ENCODE measurements at places on chromosomes 3 and 15.

DNA sequence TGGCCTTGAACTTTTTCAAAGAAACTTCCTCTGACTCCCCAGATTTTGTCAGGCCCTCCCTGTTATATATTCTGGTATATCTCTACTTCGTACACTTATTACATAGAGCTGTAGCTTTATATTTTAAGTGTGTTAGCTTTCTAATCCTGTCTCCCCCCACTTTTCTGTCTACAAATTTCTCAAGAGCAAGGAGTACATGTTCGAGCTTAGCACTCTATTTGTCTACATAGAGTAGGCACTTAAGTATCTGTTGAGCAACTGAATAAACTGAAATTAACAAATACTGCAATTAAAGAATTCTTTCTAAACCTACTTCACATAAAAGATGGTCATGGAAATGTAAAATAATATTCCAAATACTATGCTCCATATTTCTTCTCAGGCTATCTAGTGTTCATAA is 39.4 kb downstream of the UACA start:
- no peak for DNase-seq

DNA sequence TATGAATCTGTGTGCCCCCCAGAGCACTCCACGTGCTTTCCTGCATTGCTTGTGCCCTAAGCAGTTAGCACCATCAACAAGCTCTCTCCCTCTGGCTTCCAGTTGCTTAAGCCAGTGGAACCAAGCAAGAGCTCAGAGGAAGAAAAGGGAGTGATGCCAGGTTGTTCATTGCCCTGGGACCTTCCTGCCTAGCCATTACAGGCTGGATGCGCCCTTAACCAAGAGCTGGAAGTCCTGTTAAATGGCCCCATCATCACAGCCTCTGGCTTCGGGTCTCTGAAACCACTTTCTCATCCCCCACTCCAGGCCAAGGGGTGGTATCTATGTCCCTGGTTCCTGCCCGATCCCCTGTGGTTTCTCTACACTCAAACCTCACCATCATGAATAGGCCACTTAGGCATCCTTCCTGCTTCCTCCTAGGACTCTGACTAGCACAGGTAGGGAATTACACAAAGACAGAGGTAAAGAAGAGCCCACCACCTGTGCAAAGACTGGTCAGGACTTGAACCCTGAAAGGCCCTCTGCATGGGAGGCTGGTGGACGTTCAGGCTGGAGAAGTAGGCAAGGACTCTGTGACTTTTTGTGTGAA is 309.5 kb upstream of the TRIM42 start:
- no peak for DNase-seq

- DNase-seq: no peak
These were observed 43.6 kb upstream of the TNIK start for GRCh38 chr3:171503817-171504216.

GRCh38 chr3:161264852-161265251 is 43.7 kb downstream of the NMD3 start:
- no peak for DNase-seq

GRCh38 chr3:101020351-101021015 is 27.3 kb upstream of the ABI3BP start:
- DNase-seq: peak; percentile 23

DNA sequence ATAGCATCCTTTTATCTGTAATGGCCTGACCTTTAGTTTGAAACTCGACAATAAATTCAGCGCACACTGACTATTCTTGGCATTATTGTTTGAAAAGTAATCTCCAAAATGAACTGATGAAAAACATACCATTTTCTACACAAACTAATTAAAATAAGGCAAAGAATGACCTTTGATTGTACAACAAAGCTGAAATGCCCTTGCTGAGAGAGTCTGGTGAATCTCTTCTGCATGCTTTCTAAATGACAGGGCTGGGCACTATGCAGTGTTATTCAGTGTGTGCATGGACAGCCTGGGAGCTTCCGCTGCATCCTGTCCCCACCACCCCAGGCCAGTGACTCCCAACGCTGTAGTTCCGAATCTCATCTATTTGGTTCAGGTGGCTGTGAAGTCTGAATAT is 530.8 kb downstream of the FOXP1 start:
- DNase-seq: no peak

GRCh38 chr15:96559631-96560030 is 229.1 kb downstream of the NR2F2 start:
- DNase-seq: no peak

DNA sequence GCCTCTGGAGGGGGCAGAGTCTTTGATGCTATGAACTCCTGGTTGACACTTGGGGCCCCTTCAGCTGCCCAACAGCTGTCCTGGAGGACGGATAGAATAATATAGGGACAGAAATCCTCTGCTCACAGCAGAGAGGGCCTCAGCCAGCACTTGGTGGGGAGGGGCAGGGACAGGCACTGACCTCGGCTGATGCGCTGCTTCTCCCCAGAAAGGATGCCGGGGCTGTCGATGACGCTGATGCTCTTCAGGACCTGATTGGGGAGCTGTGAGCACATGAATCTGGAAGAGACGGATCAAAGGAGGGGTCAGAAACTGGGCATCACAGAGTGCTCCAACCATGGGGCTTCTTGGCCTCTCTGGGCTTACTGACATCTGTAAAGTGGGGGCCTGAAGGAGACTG is 29.5 kb downstream of the EHD4 start:
- DNase-seq: no peak

DNA sequence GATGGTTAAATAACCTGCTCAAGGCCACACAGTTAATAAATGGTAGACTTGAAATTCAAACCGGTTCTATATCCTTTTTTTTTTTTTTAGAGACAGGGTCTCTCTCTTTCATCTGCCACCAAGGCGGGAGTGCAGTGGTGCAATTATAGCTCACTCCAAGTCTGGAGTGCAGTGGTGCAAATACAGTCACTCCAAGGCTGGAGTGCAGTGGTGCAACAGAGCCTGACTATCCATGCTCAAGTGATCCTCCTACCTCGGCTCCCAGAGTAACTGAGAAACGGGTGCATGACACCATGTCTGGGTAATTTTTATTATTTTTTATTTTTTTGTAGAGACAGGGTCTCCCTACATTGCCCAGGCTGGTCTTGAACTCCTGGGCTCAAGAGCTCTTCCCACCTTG is 23.4 kb downstream of the DPP8 start:
- no peak for DNase-seq

DNA sequence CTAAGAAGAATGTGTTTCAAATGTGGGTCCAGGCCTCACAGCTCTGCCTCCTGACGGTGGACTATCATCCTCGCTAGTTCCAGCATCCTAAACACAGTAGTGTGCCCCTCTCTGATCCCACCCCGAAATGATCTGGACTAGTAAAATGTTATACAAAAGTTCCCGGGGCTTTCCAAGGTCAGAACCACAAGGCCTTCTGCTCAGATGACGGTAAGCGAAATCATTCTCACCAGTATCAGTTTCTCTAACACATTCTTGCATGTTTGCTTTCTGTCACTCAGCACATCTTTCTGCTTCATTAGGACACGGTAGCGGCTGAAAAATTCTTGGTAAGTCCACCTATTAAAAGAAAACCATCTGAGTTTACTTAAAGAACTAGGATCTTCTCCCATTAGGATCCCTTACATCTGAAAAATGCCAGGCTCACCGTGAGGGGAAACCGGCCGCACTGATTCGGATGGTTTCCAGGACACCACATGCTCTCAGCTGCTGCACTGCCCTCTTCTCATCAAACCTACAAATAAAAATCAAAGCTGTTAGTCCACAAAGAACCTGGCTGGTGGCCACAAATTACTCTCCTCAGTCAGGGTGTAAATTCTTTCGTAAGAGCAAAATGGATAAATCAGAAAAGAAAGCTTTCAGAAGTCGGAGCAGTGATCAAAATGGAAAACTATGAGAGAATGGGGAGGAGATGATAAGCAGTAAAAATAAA is 83.9 kb upstream of the MYO5C start:
- DNase-seq: no peak

DNA sequence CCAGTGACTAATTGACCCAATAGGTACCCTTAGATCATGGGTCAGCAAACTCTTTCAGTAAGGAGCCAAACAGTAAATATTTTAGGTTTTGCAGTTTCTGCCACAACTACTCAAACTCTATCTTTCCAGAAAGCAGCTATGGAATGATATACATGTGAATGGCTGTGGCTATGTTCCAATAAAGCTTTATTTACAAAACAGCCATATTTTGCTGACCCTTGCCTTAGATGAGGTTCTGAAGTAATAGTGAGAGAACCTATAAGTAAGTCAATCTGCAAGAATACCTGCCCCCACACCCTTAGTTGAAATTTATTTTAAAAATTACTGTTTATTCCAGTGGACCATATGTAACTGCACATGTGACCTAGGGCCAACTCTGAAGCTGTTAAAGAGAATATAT is 134.0 kb downstream of the CMSS1 start:
- DNase-seq: no peak

GRCh38 chr3:126540342-126540849 is 16.4 kb downstream of the CHST13 start:
- DNase-seq: peak; percentile 86

DNA sequence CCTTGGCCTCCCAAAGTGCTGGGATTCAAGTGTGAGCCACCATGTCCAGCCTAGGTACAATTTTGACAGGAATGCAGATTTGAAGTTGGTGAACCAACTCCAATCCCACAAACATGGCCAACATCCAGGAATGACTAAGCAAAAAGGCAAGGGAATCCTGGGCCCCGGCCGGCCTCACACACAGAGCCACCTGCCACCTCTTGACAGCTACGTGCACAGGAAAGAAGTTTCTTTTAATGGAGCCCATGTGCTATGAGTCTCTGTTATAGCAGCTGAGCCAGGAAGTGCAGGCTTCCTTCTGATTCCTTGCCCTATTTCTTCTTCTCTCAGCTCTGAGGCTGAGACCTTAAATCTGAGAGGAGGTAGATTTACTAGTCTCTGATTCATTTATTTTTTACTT is 8.8 kb downstream of the TMEM40 start:
- peak; percentile 86 for DNase-seq

GRCh38 chr15:31590609-31591008 is 264.0 kb downstream of the KLF13 start:
- DNase-seq: no peak

- DNase-seq: no peak
These were observed 46.9 kb downstream of the GADL1 start for GRCh38 chr3:30847592-30847991.

DNA sequence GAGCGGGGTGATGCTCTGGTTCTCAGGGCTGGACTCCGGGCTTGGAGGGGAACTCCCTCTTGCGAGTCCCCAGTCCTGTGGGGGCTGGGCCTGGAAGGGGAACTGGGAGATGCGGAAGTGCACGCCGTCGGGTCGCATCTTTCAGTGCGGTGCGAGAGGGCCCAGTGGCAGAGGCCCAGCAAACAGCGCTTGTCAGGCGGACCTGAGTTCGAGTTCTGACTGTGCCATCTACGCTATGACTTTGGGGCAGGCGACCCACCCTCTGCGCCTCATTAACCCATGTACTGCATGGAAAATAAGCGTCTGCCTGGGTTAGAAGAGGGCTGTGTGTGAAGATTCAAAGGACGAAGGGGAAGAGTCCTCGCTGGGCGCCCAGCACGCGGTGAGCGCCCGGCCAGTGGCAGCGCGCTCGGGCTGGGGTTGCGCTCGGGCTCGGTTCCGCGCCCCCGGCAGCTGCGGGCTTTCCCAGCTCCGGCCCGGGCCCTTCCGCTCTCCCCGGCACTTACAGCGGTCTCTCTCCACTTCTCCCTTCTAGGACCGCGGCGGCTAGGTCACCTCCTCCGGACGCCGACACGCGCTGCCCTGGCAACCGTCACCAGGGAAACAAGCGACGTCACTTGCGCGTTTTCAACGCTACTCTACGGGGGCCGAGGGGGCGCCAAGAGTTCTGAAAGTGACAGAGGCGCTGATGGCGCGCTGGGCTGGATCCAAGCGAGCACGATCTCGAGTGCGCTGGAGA is at the start of gene CCDC13:
CCDC13 (minus strand) TSS at position 584 of the 739 bp plus-strand sequence. CDS start 14,908 bp downstream, outside the sequence.
- peak; percentile 91 for DNase-seq

All from astrocyte of the spinal cord (primary cell).